ENCODE measurements at places on chromosomes 3 and 15.

DNA sequence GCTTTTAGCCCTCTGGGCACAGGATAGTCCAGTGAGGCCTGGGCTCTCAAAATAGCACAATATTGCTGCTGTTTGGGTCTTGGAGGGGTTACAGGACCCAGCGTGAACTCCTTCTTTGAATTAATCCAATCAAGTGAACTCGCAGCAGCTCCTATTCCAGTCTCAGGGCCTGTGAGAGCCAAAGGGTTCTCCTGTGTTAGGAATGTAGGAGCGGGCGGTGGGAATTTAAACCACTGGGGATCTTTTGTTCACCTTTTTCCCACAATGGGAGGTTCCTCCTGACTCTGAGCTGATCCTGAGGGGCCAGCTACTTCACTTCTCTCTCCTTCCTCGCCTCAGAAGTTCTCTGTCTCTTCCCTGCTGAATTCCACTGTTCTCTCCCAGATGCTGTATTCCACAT, 504.0 kb downstream of the UNC13C start:
- no peak for DNase-seq

- DNase-seq = no peak
These were observed 240.7 kb upstream of the ARHGEF26 start for GRCh38 chr3:153880493-153880892.

DNA sequence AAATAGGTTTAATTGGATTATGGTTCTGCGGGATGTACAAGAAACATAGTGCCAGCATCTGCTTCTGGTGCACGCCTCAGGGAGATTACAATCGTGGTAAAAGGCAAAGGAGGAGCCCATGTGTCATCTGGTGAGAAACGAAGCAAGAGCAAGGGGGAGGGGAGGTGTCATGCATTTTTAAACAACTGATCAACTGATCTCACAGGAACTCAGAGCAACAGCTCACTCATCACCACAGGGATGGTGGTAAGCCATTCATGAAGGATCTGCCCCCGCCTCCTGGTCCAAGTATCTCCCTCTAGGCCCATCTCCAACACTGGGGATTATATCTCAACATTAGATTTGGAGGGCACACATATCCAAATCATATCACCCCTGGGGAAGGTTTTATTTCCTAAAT, 42.1 kb upstream of the FGF7 start:
- DNase-seq = no peak

GRCh38 chr15:36960179-36960946, 140.0 kb downstream of the MEIS2 start:
- DNase-seq = no peak

- DNase-seq = no peak
These were observed 4.0 kb downstream of the RASSF1 start for GRCh38 chr3:50336452-50337174.

DNA sequence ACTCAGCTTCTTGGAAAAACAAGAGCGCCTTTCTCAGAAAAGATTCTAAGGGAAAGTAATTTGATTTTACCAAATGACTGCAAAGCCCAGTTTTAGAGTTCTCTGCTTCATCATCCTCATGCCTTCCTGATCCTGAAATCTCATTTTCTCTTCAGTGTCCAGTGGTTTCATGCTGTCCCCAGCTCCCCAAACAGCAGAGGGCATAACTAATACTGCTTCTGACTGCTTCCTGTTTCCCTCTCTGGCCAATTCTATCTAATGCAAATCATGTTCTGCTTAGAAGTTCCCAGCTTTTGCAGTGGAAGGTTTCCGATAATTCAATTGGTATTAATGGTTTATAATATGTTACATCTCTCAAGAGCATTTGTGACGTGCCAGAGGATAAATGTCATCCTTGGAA, 161.1 kb downstream of the CLSTN2 start:
- no peak for DNase-seq

- DNase-seq = no peak
These were observed 37.2 kb upstream of the BLM start for GRCh38 chr15:90679959-90680358.

GRCh38 chr3:171640520-171641412, 169.5 kb downstream of the PLD1 start:
- no peak for DNase-seq

DNA sequence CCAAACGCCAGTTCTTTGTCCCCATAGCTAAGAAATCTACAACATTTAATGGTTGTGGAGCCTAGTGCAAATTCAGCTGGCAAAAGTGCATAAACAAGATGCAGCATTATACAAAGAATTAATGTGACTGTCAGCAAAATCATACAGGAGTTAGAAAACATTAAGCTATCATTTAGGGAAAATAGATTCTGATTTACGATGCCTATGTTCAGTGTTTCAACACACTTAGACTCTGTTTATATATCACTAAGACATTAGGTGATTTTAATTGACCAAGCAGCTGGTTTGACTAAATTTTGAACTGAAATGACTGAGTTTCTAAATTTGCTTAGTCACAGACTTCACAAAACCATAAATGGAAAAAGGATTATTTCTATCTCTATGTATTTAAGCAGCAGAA, 1076.8 kb downstream of the TBL1XR1 start:
- DNase-seq = no peak

DNA sequence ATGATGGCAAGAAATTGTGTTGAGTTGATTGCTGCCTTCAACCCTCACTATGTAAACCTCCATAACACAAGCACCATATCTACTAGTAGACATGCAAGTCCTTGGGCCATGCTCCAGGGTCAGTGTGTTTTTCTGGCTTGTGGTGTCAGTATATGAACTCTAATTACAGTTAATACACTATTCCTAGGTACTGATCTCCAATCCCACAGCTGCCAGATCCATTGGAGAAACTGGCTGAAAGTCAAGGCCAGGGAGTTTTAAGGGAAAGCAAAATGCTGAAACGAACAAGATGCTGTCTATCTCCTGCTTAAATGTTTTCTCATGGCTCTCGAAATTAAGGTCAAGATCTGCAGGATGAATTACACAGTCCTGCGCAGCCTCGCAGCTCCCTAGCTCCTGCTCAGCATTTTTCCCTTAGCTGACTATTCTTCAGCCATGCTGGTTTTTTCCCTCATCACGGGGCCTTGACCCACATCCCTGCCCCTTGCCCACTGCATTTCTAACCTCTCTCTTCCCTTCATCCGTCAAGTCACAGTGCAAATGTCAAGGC, 425.0 kb upstream of the ADAMTS9 start:
- no peak for DNase-seq

- no peak for DNase-seq
These were observed 15.0 kb downstream of the IL12A start for GRCh38 chr3:160003520-160004128.

DNA sequence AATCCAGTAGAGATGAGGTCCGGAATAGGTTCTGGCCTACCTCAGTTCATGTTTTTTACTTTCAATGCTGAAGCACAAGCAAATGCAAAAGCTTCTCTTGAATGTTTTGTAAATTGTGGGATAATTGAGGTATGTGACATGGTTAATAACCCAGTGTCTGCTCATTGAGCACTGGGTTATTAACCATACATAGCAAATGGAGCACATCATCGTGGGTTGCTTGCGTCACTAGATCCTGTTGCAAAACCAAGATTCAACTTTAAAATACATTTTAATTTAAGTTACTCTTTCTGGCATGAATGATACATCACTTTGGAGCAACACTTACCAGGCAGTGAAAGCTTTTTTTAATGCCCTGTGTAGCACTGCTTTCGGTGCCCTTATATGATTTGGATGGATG, 165.6 kb downstream of the IGF1R start:
- no peak for DNase-seq

DNA sequence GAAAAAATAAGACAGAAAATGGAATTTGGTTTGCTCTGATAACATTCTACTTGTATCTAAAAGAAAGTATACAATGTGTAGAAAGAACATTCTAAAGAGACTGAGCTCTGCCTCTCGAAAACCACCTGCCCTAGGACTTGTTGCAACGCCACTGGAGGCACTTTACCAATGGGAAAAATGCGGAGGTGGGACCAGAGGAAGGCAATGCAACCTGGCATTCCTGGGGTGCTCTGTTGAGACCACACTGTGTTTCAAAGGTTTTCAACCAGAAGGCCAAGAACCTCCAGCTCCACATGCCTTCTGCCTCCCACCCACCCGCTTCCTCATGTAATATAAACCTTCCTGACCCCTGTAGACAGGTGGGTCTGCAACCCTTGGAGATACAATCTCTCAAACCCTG, 4.5 kb downstream of the PROK2 start:
- no peak for DNase-seq

DNA sequence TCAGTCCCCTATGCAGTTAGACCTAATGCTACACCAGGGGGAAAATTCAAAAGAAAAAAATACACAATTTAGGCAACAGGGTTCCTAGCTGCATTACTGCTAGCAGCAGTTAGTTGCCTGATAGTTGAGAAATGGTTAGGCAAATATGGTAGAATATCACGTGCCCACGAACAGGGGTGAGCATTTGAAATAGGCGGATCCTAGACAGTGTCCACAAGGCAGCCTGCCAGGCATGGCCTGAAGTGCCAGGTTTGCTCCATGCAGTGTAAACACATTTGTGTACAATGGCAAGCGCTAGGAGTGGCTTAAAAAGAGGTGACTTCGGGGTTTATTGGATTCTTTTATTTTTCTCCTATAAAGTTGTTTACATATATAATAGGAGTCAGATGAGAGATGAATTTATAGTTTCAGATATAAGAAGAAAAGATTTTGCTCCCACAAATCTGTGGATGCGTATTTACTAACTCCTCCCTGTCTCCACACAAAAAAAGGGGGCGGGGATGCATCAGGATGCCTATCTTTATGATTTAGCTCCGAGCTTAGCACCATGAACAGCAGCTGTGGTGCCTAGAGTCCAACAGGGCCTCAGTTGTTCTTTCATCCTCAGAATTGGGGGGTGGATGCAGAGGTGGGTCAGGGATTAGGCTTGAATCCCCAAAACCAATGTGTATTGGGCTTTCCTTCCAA, 3.9 kb upstream of the TGM4 start:
- no peak for DNase-seq

- DNase-seq = no peak
These were observed 21.9 kb upstream of the ST3GAL6 start for GRCh38 chr3:98741121-98741716.

- DNase-seq = no peak
These were observed 91.5 kb upstream of the TNFAIP8L3 start for GRCh38 chr15:51186181-51186705.

GRCh38 chr15:66724732-66725463, 22.9 kb downstream of the SMAD6 start:
- DNase-seq = no peak

DNA sequence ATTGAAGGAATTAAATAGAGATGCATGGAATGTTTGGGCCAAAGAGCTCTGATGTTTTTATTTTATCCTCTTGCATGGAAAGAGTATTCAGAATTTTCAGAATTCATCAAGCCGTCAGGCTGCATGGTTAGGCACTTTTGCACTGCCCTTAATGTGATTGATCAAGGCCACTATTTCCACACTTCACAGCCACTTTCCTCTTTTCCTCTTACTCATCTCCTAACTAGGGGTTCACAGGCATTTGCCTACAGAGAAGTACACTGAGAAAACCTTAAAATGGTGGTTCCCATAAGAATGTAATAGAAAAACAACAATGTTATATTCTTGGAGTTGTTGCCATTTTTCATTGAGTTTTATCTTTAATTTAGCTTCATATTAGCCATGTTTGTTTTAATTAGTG, 10.9 kb downstream of the SLC35A5 start:
- DNase-seq = no peak

DNA sequence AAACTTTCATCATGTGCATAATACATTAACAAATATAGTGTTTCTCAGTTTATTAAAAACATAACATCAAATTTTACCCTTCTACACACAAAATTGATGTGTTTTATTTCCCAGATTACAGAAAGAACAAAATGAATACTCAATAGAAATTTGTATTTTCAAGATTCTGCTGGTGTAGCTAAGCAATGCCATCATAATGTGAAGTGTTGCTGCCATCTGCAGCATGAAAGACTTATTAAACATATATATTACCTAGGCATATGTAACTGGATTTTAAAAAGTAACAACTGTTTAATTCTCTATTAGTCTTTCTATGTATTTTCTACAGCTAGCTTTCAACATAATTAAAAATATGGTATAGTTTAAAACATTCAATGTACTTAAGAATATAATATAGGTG, 27.5 kb downstream of the PLSCR5 start:
- no peak for DNase-seq

DNA sequence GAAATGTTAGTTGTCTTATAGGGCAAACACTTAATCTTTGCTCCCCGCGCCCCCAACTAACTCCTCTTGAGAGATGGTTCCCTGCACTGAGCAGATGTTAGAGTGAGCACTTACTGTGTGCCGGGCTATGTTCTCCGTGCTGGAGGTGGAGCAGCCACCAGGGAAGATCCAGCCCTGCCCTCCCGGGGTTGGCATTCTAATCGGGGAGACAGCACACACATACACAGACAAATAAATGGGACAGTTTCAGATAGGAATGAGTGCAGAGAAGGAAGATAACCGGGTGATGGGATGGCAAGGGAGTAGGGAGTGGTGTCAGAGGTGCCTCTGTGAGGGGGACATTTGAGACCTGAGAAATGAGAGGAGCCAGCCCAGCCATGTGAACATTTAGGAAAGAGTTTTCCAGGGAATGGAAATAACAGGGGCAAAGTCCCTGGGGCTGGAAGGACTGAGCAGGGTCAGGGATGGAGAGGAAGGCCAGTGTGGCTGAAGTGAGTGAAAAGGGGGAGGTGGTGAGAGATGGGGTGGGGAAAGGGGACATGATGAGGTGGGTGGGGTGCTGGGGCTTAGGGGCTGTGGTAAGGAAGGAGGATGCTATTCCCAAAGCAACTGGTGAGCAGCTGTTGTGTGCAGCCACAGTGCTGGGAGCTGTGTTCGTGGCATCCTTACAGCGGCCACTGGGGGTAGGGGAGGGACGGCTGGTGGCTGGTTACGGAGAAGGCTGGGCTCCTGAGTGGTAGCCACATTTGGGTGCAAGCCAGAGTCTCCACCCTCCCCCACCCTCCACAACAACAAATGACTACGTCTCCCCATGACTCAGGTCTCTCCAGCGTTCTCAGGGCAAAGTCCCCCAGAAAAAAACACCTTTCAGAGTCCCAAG, 15.4 kb upstream of the FGD5 start:
- DNase-seq = no peak

GRCh38 chr3:127286571-127287140, 1.2 kb downstream of the PRR20G start:
- DNase-seq = no peak

- no peak for DNase-seq
These were observed 38.1 kb downstream of the SRGAP3 start for GRCh38 chr3:9211155-9211950.

All from stimulated activated CD4-positive, alpha-beta T cell treated with anti-CD3 and anti-CD28 coated beads, Interleukin-1b, Interleukin-23, amount 100 ng/mL, for 4 hours (primary cell).